Left lobe of liver (tissue), 2 donors: ENCODE measurements at places on chromosomes 6 and 20.

DNA sequence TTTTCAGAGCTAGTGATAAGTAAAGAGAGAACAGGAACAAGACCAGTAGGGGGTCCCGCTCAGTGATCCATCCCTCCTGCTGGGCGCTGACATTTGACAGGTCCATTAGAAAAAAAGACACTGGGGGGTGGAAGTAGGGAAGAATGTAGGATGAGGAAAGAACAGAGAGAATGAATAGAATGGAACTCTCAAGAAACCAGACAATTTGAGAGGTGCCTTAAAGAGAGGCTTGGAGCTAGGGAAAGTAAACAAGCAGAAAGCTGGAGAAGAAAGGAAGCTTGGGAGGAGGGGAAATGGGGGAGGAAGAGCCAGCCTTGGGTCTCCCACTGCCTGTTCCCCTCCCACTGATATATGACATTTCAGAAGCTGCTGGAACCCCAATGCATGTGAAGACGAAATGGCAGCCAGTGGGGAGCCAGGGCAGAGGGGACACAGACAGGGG is 8.4 kb downstream of the GABBR1 start:
- DNase-seq, result no peak

DNA sequence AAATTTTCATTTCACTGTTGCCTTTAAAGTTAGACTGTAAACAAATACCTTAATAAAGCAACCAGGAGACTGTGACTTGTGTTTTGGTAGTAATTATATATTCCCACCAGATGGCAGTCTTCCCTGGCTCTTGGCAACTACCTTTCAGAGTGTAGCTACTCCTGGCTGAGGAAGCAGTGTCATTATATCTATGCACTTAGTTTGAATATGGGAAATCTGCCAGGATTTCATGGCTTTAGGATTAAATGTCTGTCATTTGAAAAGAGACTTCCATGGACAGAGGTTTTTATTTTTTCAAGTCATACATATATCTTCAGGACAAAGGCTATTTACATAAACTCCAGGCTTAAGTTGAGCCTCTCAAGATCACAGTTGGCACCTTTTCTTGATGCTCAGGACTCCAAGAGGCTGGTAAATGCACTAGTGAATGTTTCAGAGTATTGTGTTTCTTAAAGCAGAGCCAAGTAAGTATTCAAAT is 160.1 kb downstream of the C6orf58 start:
- no peak for DNase-seq

DNA sequence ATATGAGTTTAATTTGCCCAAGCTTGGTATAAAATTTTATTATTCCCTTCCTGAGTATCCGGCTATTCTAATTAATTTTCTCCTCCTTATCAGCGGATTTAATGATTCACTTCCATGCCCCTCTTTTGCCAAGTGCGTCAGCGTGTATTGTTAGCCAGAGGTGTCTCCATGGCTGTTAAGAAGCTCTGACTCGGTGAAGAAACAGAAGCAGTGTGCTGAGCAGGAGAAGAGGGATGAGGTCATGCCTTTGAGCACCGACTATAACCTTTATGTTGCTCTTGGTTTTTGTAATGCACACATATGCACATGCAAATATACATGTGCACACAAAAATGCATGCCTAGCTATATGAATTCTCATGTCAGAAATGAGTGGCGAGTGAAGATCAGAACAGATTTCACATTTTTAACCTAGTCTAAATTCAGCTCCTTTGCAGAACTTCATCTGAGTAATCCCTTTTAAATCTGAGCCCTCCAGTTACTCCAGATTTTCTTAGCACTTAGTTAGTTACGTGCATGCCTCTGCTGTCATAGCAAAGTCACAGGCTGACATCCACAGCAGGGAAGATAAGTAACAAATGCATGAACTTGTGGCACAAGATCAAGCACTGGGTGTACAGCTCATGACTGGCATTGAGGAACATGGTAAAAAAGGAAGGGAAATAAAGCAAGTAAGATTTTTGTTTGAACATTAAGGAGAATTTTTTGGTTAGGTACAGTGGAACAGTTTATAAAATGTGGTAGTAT is 24.3 kb downstream of the HTR1E start:
- DNase-seq, result no peak

GRCh38 chr20:58461899-58462298 is 53.3 kb downstream of the APCDD1L start:
- DNase-seq, result no peak

GRCh38 chr20:33051333-33051732 is 2.4 kb upstream of the BPIFB3 start:
- no peak for DNase-seq

GRCh38 chr6:54698974-54699373 is 147.6 kb upstream of the FAM83B start:
- DNase-seq, result no peak

- peak; percentile 42 for DNase-seq
These were observed 26.5 kb downstream of the ERMARD start for GRCh38 chr6:169777896-169778295.

GRCh38 chr20:4949833-4950178 is 51.5 kb downstream of the SLC23A2 start:
- DNase-seq, result peak; percentile 53

GRCh38 chr6:116476002-116476678 is 15.0 kb downstream of the CALHM6 start:
- no peak for DNase-seq

DNA sequence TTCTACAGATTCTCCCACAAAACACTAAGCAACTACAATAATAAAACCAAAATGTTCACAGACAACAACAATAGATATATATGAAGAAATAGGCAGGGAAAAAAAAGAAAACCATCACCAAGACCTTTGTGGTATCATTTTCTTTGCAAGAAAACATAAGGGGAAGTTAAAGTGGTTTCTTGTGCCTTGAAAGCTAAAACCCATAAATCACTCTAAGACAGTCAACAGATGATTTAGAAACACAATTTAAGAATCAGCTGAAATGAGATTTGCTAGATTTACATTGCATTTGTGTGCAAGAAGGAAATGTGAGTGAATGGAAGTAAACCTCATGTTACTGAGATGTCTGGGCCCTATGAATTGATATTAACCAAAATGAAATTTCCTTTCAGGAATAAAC is 1265.4 kb upstream of the GJE1 start:
- DNase-seq, result no peak
